ENCODE measurements at places on chromosomes 12 and 14. TPM values are rescaled to one million over a fixed set of nuclear protein-coding genes. Genes with fewer than 3 reads are reported as not detected.

GRCh38 chr14:90058876-90059458 is 2.8 kb upstream of the KCNK13 start:
- DNase-seq = no peak

GRCh38 chr14:24705840-24706239 is 71.8 kb upstream of the GZMB start:
- DNase-seq = no peak

GRCh38 chr12:104480012-104480411 is 23.3 kb downstream of the CHST11 start:
- no peak for DNase-seq

DNA sequence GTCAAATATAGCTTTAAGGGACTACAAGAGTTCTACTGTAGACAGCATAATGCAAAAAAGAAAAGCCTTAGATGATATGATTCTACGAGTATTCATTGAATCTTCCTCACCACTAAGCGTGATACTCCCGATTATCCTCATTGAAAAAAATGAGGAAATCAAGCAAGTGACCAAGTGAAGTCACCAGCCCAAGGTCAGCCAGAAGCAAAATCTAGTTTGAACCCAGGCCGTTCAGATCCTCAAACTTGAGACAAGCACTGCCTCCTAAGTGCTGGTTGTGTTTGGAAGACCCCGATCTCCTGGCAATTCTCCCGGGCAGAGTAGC is 845 bp downstream of the GIT2 start:
- DNase-seq = no peak

GRCh38 chr14:100692859-100693558 is 33.7 kb upstream of the DLK1 start:
- DNase-seq = peak; percentile 84

Gene SH2B3
- total RNA-seq = 43.3 TPM

- no peak for DNase-seq
Measured at GRCh38 chr12:32110942-32111341, 4.3 kb downstream of the BICD1 start.

DNA sequence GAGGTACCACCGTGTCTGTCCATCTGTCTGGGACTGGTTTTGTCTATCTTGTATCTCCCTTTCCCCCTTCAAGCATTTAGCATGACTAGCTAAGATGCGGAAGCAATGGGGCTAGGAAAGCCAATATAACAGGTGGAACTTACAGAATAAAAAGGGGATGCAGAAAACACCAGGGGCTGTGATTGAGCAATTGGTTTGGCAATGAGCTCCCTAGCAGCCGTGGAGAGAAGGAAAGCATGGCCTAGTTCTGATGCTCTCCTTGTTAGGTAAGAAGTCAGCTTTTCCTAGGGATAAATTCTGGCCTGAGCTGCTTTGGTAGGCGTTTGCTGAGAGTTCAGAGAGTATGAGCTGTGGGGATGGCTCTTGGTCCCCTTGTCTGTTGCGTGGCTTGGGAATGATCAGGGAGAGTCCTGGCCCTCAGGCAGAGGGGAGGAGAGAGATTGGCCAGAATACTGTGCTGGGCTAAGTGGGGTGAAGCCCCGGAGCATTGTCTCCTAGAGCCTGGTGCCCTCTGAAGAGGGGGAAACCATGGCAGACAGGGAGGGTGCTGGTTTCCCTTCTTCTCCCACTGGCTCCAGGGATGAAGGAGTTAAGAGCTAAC is 7.1 kb downstream of the SETD1B start:
- DNase-seq = no peak

DNA sequence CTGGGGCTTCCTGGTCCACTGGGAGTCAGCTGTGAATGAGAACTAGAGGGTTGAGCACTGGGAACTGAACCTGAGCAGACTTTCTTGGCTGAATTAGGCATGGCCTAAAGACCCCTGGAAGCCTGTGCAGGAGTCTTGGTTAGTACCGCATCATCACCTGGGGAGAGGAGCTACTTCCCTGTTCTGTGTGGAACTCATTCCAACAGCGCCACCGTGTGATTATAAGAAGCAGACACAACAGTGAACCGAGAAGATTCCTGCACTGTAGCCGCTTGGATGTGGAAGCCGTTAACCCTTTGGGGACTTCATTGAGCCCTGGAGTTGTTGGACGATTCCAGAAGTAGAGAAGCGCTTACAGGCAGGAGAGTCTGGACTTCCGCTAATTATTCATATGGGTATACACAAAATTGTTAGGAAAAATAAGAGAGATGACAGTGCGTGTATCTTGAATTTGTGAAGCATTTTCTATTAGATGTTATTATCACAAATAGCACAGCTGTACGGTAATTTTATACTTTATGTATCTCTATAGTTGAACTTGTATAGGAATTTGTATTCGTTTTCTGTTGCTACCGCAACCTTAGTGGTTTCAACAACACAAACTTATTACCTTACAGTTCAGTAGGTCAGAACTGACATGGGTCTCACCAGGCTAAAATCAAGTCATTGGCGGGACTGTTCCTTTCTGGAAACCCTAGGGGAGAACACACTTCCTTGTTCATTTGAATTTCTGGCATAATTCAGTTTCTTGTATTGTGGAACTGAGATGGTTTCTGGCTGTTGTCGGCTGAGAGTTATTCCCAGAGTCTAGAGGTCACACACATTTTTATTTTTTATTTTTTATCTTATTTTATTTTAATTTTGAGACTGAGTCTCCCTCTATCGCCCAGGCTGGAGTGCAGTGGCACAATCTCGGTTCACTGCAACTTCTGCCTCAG is 100.7 kb downstream of the C2CD5 start:
- peak; percentile 66 for DNase-seq

DNA sequence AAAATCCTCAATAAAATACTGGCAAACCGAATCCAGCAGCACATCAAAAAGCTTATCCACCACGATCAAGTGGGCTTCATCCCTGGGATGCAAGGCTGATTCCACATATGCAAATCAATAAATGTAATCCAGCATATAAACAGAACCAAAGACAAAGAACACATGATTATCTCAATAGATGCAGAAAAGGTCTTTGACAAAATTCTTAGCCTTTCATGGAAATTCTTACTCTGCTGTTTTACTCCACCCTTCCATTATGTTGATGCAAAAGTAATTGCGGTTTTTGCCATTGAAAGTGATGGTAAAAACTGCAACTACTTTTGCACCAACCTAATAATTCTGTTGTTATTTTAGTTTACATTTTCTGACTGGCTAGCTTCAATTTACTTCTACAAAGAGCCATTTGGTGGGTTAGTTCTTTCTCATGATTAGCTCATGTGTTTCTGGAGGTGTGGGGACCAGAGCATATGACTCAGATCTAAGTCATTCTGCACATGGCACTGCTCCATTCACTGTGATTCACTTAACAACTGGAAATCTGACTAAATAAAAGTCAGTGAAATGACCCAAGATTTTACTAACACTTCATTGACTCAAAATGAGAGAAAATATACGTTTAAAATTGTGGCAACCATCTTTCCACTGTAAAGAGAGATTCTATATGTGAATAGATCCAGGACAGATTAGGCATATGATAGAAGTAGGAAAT is 99.9 kb downstream of the TMTC3 start:
- DNase-seq = peak; percentile 70

Gene IFI27L2
- 99.6 TPM for total RNA-seq

DNA sequence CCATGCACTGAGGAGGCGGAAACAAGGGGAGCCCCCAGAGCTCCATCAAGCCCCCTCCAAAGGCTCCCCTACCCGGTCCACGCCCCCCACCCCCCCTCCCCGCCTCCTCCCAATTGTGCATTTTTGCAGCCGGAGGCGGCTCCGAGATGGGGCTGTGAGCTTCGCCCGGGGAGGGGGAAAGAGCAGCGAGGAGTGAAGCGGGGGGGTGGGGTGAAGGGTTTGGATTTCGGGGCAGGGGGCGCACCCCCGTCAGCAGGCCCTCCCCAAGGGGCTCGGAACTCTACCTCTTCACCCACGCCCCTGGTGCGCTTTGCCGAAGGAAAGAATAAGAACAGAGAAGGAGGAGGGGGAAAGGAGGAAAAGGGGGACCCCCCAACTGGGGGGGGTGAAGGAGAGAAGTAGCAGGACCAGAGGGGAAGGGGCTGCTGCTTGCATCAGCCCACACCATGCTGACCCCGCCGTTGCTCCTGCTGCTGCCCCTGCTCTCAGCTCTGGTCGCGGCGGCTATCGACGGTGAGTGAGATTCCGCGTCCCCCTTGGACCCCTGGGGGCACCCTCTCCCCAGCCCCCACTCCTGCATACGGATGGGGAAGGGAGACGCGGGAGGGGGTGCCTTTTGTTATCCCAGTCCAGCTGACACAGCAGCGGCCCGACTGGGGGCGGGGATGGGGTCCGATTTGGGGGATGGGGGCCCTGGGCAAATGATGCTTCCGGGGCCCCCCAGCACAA is 400 bp downstream of the LRP1 start:
- no peak for DNase-seq

DNA sequence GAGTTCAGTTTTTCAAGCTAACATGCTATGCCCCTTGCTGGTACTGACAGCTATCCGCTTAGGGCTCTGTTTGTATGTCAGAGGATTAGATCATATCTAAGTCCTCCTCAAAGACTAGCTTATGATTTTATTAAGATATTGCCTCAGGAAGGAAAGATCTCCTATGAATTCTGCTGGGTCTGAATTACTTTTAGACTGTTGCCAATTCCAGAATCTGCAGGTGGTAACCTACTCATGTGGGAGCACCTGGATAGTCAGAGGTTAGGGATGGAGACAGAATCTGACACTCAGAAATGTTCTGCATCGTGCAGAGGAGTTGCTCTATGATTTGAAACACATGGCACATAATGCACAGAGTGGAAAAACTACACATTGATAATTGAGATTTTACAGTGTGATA is 843.4 kb downstream of the SLC6A15 start:
- no peak for DNase-seq

- DNase-seq = no peak
Measured at GRCh38 chr14:61716956-61717355, 21.6 kb downstream of the HIF1A start.

Gene FAM186B
- 0.23 TPM for total RNA-seq

GRCh38 chr14:48398675-48399282 is 723.4 kb upstream of the MDGA2 start:
- peak; percentile 1 for DNase-seq

DNA sequence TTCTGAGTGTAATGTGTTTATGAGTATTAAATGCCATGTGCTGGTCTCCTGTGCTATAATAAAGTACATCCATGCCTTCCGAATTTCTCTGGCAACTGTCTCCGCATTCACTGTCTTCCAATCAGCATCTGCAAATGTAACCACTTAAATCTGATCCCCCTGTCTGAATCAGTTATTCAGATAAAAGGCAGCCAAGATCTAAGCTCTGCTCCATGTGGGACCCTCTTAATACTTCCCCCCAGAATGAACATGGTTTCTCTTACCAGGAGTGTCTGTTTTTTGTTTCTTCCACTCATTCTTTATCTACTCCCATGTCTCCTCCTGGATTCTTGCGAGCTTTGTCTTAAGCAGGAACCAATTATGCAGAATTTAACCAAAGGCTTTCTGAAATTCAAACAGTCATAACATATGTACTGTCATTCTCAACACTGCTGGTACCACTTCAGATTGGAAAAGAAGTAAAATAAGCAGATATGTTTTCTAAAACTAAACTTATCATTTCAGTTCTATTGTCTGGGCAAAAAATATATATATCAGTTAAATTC is 996.7 kb upstream of the FLRT2 start:
- no peak for DNase-seq

- no peak for DNase-seq
Measured at GRCh38 chr14:95085321-95085720, 72.0 kb downstream of the DICER1 start.

Gene SNRNP35
- total RNA-seq = 33.8 TPM

DNA sequence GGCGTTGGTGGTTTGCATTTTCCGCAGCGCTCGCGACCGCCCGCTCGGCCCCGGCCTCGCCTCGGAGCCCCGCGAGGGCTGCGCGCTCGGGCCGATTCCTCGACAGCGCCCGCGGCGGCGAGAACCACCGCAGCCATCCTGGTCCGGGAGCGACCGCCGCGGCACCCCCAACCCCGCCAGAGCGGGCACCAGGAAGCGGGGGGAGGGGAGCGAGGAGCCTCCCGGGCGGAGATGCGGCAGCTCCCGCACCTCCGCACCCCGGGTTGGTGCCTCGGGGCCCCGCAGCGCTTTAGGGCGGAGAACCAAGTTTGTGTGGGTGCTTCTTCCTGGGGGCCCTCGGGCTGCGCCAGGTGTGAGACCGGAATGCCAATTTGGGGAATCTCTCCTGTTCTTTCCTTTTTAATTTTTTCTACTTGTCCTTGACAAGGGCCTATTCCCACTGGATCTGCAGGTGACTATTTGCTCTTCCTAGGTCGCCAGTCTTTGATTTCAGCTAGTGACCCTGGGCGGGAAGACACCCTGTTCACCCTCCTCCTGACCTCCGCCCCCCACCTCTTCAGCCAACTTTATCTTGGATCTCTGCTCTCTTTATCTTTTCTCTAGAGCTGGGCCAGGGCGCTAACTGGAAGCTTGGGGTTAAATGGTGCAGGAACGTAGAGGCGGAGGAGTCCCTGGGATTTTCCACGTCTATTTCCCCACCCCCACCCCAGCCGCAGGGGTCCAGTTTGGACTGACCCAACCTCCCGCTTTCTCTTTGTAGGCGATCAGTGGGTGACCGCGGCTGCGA is at the start of gene SOCS2:
Gene SOCS2, plus strand, starts transcription at position 751 of the 787 bp plus-strand sequence. CDS start 223 bp downstream, outside the sequence.
- peak; percentile 14 for DNase-seq

- no peak for DNase-seq
Measured at GRCh38 chr14:92737619-92738188, 10.7 kb downstream of the LGMN start.

DNA sequence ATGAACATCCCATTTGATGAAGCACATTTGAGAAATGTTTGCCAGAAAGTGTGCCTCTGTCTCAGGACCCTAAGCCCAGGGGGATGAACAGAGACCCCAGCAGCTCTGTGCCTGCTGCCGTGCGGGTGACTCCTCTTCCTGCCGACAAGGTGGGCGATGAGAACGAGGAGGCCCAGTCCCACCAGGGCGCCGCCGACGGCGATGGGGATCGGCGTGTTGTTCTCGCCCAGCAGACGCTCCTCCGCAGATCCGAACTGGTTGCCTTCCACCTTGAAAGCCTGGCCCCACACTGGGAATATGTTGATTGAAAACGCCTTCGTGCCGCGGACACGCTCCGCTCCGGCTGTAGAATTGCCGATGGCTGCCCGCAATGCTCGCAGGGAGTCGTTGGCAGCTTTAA is 44.1 kb downstream of the LRTM2 start:
- DNase-seq = no peak

- DNase-seq = peak; percentile 21
Measured at GRCh38 chr12:120115692-120116440, 687 bp downstream of the RAB35 start.

GRCh38 chr12:62802984-62803383 is 132.0 kb downstream of the PPM1H start:
- DNase-seq = no peak

DNA sequence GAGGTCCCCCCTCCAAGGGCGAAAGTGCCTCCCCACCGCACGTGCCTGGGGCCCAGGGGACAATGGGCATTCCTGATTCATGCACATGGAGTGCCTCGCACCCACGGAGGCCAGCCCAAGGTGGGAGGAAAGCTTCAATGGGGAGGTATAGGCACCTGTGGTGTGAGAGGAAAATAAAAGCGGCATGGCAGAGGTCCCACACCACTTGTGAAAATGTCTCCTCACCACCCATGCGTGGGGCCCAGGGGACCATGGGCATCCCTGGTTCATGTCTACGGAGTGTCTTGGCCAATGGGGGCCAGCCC is 384.7 kb downstream of the ALG10 start:
- no peak for DNase-seq

- no peak for DNase-seq
Measured at GRCh38 chr12:78566456-78566855, 298.1 kb upstream of the SYT1 start.

- DNase-seq = no peak
Measured at GRCh38 chr14:75023108-75023507, 20.4 kb downstream of the EIF2B2 start.

Gene OAS3
- total RNA-seq = 12.8 TPM

Gene GLIPR1L1
- total RNA-seq = not detected

All from NCI-H460 (cell line).